Testis (tissue), 5 donors: ENCODE measurements at places on chromosomes 12 and 14. TPM values are rescaled to one million over a fixed set of nuclear protein-coding genes. Genes with fewer than 3 reads are reported as not detected.

OASL gene
- 0.74 TPM for total RNA-seq

CLMN gene
- 68.0 TPM for total RNA-seq

PIANP gene
- 5.8 TPM for total RNA-seq

PTPN21 gene
- 47.2 TPM for total RNA-seq

EIF2S3B gene
- total RNA-seq: 2.1 TPM

GRCh38 chr14:93107453-93107852, 8.3 kb downstream of the ITPK1 start:
- DNase-seq: no peak

- DNase-seq: no peak
Measured at GRCh38 chr12:14244876-14245669, 120.4 kb upstream of the ATF7IP start.

DNA sequence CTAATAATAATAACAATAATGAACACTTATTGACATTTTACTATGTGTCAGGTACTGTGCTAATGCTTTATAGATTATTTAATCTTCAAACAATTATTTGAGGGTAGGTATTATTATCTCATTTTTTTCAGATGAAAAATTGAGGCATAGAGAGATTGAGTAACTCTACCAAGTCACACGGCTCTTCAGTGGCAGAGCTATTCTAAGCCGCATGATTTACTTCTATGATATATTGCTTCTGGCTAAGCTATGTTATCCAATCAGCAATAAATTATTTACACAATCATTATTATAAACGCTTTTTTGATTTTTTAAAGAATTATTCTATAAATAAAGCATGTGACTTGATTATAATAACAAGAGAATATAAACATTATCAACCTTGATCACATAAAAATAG, 80.0 kb downstream of the TMEM30B start:
- DNase-seq: no peak

GRCh38 chr14:90810806-90811205, 5.4 kb downstream of the TTC7B start:
- no peak for DNase-seq

DNA sequence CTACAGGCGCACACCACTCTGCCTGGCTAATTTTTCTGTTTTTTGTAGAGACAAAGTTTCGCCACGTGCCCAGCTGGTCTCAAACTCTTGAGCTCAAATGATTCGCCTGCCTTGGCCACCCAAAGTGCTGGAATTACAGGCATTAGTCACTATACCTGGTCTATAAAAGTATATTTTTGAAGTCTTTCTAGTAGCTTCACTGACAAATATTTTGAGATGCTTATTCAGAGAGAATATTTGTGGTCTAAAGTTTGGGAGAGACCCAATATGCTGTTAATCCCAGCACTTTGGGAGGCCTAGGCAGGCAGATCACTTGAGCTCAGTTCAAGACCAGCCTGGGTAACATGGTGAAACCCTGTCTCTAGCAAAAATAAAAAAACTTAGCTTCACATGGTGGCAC, 22.0 kb upstream of the PPP1R12A start:
- DNase-seq: no peak

DNA sequence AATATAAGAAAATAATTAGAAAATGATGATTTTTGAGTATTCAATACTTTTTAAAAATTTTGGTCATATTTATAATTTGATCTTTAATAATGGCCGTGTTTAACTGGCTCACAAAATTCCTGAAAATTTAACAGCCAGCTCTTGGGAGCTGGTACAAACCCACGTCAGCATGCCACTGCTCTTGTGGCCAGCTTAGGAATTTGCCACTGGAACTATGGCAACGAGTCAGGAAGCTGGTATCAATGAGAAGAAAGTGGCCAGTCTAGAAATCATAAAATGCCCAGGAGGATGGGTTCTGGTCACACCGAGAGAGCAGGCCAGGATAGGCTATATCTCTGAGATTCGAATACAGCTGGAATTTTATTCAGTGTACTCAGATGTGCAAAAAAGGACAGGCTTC, 72.2 kb upstream of the PLEKHG3 start:
- DNase-seq: no peak

GRCh38 chr12:131840643-131841416, 12.6 kb downstream of the MMP17 start:
- no peak for DNase-seq

DNA sequence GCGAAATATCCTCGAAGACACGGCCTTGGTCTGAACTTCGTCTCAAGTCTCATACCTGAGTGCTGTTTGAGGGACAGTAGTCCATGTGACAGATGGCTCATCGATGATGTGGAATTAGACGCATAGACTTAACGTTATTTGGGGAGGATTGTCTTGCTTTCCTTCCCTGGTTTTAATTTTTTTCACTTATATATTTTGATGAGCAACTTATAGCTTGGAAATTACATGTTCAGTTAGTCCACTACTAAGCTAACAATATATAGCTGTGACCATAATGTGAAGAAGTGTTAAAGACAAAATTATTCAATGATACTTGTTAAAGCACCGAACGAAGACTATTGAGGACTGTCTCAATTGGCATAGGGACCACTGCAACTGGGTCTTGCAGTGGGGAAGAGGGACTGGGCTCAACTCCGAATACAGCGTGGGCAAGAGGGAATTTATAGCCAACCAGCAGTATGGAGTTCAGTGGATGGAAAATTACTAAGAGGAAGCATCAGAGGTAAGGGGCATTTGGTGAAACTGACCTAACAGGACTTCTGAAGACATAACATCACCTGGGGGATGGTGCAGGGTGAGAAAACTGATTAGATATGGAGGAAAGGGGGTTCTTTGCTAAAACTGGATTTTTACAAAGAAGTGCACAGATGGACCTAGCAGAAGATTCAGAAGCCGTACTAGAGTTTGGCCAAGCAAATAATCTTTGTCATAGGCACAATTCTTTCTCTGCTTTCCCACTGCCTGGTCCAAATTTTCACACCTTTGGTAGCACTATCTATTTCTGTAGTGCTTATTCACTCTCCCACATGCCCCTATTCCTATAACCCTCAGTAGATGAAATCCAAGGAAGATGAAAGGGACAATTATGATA, 910 bp upstream of the TM7SF3 start:
- DNase-seq: no peak

DNA sequence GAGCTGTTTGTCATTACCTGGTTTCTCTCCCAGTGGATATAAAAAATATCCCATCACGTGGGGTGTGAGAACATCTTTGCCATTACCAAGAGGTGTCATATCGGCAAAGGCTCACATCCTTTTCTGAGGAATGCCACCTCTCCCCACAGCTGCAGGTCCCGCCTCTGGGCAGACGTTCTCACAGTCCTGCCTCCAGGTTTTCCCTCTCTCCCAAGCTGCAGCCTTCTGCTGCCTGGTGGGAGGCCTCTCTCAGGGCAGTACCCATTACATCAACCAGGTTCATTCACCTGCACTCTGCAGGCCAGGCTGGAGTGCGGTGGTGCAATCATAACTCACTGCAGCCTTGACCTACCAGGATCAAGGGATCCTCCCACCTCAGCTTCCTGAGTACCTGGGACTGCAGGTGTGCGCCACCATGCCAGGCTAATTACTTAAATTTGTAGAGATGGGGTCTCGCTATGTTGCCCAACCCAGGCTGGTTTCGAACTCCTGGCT, 15.0 kb upstream of the TMEM119 start:
- no peak for DNase-seq

GRCh38 chr14:101249676-101250036, 311.6 kb upstream of the DIO3 start:
- DNase-seq: no peak

GRCh38 chr12:119375883-119376190, 41.3 kb downstream of the CCDC60 start:
- no peak for DNase-seq

DNA sequence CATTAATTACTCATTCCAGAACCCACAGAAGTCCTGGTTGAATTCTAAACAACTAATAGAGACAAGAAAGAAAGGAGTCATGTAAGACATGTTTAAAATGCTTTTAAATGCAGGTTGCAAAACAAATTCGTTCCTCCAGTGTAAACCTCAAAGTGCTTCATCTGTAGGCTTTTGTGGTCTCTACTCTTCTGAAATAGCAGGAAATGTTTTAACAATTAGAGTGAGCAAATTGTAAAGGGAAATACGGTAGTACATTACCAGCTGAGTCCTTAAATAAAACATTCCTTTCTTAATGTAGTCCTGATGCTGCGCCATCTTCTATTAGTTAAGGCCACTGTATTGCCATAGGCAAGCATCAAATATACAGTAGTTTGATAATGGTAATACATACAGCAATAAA, 1934.2 kb upstream of the SEL1L start:
- DNase-seq: no peak

GRCh38 chr14:51877810-51878209, 17.4 kb downstream of the GNG2 start:
- no peak for DNase-seq
